GM12891 (cell line): ENCODE measurements at places on chromosomes 5 and 9.

- DNase-seq, result no peak
Measured at GRCh38 chr9:97853844-97854695, 1.0 kb downstream of the FOXE1 start.

GRCh38 chr5:314676-315487 is 6.6 kb upstream of the AHRR start:
- no peak for DNase-seq

GRCh38 chr5:10201223-10201868 is 48.3 kb downstream of the ATPSCKMT start:
- no peak for DNase-seq

GRCh38 chr9:138059196-138059595 is 181.6 kb downstream of the CACNA1B start:
- no peak for DNase-seq

DNA sequence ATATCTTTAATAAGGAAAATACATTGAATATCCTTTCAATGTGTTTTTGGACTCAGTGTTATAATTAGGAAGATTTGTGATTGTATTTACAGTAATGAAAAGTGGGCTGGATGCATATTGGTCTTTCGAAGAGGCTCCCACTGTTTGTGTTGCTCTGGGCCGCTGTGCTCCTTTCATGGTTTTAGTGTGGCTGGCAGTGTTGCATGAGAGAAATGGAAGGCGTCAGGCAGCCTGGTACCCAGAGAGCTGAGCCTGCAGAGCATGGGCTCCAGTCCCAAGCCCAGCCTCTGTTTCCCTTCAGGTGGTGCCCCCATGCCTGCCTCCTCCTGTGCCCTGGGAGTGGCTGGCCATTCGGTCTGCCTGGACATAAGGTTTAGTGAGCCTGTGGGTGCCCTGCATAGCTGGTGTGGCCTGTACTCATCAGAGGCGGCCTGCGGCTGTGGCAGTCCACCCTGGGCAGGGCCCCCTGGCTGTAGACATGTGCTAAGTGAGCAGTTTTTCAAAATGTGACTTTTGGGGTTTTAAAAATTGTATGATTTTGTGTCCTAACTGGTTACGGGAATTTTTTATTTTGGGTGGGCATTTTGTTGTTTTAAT is 27.4 kb upstream of the FAM120AOS start:
- no peak for DNase-seq

DNA sequence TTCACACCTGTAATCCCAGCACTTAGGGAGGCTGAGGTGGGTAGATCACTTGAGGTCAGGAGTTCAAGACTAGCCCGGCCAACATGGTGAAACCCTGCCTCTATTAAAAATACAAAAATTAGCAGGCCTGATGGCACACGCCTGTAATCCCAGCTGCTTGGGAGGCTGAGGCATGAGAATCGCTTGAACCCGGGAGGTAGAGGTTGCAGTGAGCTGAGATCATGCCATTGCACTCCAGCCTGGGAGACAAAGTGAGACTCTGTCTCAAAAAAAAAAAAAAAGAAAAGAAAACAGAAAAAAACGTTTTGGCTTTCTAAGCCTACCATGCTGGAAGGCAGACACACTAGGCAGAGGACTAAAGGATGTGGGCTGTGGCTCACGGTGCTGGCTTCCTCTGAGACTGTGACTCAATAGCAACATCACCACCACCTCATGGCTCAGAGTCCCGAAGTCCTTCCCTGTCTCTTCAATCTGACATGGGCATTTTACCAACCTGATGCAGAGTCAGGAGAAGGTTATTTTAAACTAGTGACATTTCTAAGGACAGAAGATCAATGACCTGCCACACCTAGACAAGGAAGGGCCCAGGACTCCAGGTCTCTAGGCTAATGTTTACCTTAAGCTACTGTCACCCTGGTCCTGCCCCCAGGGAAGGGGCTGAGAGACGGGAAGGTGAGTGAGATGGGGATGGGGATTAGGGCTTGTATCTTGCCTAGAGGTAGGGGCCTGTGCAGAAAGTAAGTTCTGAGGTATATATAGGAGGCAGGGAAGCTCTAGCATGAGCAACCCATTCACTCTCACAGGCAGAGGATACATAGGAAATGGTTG is 3.7 kb downstream of the ECSCR start:
- DNase-seq, result peak; percentile 62

- no peak for DNase-seq
Measured at GRCh38 chr5:127299678-127300077, 9.1 kb downstream of the MEGF10 start.

GRCh38 chr9:109507421-109507838 is 9.3 kb upstream of the PTPN3 start:
- DNase-seq, result no peak
